ENCODE measurements at places on chromosomes 1 and 21.

DNA sequence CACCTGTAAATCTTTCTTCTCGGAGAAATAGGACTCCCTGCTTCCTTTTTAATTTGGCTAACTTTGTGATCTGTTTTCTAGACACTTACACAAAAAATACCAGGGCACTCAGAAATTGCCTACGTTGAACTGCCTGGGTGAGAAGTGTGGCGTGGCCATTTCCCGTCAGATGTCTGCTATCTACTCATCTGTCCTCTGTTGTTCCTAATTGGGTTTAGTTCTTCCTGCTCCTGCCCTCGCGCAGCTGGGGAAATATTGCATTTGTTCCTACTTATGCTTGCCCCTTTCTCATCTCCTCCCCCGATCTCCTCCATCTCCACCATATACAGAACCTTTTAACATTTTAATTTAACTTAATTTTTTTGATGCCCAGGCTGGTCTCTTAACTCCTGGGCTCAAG is 55.1 kb downstream of the CD58 start:
- DNase-seq = no peak

GRCh38 chr1:37868466-37868865 is 9.1 kb upstream of the MTF1 start:
- no peak for DNase-seq

DNA sequence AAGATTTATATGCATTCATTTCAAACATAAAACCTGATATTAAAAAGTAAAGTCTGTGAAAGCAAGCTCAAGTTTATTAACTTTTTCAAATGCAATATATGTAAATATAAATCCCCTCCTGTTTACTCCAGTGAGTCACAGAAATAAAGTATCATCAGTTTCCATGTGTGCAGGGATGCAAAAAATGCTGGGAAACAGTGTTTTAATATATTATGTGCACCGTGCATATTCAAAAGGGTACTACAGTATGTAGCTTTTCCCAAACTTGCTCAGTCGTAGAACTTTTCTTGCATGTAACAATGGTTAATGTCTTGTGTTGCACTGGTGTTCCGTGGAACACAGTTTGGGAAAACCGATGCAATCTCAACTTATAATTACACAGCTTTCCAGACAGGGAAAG is 60.7 kb downstream of the CCDC185 start:
- DNase-seq = no peak

DNA sequence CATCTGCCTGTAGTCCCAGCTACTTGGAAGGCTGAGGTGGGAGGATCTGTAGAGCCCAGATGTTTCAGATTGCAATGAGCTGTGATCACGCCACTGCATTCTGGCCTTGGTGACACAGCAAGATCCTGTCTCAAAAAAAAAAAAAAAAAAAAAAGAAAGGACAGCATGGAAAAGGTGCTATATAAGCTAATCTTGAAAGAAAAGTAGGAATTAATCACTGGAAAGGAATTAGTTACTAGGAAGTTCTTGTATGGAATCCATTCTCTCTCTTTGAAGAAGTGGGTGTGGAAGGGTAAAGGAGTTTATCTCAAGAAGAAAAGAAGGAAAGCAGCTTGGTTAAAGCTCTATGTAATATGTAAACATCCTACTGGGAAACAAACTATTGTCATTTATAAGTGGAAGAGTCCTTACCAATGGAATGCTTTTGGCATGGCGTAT is 339.2 kb downstream of the DPYD start:
- DNase-seq = no peak

DNA sequence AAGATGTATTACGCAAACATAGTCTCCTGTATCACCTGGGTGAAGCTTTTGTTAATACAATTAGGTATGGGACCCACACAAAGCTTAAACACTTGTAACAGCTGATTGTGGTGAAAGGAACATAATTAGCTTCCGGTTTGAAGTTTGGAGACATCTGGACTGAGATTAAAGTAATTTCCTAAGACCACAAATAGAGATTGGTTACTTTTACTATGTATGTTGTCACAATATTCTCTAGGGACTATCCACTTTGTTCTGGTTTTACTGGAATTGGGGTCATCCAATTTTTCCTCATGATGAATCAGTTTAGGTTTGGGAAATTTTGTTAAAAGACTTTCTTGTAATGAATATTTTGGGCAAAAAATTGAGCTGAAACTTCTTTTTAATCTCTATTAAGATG is 71.8 kb upstream of the SAMSN1 start:
- DNase-seq = no peak

GRCh38 chr1:239840336-239840735 is 251.3 kb upstream of the FMN2 start:
- DNase-seq = no peak

DNA sequence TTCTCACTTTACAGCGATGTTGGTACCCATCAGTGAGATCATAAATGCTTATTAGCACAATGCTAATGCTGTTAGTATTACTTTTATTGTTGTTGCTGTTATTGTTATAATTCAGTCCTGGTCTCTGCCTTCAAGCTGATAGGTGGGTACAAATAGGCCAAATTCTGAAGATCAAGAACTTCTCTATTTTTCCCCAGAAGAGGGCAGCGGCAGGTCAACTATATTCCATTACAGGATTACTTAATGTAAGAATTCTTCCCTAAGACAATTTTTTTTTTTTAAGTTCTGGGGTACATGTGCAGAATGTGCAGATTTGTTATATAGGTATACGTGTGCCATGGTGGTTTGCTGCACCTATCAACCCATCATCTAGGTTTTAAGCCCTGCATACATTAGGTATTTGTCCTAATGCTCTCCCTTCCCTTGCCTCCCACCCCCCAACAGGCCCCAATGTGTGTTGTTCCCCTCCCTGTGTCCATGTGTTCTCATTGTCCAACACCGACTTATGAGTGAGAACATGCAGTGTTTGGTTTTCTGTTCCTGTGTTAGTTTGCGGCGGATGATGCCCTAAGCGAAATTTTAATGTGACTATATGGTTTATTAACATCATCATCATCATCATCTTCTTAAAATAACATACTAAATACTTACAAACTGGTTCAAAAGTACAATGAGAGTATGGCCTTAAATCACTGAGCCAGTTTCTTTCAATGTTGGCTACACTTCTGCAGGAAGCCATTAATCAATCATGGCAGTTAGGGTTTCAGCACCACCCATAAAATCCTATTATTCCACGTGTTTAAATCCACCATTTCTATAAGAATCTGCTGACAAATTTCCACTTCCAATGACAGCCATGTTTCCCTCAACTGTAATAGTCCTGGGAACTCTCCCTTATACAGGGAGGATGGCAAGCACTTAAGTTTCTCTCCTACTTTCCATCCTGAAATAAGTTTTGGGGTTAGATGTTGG is 19.2 kb downstream of the SLC19A2 start:
- DNase-seq = peak; percentile 12

DNA sequence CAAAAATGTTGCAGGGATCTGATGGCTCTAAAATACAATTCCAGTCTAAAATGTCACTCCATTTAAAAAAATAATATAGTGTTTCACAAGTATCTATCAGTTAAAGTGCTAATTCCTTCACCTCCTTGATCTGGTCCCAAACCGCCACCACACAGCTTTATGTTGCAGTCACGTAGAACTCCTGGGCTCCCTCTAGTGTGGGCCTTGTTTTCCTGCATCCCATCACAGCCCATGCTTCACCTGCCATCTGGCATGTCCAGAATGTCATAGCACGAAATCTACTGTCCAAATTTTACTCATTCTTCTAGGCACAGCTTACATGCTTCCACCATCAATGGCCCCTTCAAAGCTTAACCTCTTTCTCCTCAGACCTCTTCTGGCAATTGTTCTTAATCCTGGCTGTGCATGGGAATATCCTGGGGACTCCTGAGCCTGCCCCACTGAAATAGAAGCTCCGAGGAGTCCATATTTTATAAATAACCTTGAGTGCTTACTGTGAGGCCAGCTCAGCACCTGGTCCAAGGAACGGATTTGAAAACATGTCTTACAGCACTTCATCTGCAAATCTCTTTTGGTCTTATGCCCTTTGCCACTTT is 15.5 kb downstream of the FYB2 start:
- peak; percentile 22 for DNase-seq

DNA sequence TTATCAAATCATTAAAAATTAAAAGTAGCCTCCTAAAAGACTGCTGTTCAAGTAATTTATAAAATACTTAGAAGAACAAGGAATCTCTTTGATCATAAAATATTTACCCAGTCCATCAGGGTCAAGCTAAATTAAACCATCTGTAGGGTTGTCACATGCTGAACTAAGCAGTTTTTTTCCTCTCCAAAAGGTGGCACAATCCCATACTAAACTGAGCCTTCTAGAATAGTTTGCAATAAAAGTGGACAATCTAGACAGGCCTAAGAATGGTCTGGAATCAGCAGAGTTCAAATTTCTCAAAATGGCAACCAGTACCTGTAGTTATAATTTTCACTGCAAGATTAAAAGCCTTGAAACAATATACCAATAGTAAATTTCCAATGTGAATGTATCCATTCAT is 194.8 kb downstream of the EIF4G3 start:
- peak; percentile 3 for DNase-seq

GRCh38 chr1:224959115-224959514 is 29.6 kb downstream of the DNAH14 start:
- no peak for DNase-seq

GRCh38 chr21:45438391-45439145 is 33.6 kb downstream of the COL18A1 start:
- no peak for DNase-seq

DNA sequence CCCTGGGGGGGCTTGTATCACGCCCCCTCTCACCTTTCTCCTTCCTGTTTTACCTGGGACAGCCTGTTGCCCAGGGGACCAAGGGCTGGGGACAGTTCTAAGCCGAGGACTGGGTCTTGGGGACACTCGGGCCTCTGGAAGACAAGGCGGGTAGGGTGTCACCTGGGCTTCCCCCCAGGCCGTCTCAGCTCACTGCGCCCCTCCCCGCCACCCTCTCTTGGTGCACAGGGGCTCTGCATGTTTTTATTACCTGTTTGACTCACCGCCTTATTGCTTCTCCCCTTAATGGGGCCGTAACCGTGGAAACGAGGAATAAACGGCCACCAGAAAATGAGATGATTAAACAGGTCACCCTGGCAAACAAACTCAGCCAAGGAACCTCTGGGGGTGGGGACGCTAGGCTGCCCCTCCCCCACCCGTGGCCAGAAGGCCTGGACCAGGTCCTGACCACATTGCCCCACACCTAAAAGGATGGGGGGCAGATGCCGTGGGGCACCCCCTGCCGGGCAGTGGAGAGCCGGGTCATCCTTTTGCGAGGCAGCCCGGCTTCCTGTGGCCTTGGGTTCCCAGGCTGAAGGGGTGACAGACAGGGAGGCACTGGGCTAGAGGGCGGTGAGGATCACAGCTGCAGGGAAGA is 109.9 kb downstream of the CASZ1 start:
- DNase-seq = peak; percentile 57

- no peak for DNase-seq
These were observed 91.9 kb downstream of the RYR2 start for GRCh38 chr1:237133921-237134320.

GRCh38 chr1:89129911-89130310 is 4.0 kb upstream of the GBP2 start:
- no peak for DNase-seq

DNA sequence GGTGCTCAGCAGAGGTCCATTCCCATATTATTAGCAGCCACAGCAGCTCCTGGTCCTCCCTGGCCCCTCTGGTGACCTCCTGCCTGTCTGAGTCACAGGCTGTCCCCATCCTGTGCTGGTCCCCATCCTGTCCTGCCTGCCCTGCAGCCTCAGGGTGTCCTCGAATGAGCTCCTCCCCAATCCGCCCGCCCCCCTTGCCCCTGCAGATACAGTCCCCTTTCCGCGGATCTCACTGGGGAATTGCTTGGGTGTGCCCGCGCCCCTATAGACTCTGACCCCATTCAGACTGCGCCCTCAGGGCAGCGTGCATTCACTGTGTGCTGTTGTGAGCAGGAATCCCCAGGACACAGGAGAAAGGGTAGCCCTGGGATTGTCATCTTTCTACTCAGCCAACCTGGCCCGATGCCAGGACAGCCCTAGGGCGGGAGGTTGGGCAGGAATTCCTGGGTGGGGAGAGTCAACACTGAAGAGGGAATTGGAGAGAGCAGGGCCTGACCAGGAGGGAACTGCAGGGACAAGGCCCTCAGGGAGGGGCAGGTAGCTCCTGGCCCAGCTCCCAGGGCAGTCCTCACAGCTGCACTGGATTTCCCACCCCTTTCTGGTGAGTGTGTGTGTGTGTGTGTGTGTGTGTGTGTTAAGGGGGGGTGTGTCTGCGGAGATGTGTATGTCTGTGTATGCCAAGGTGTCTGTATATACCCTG is 1.1 kb upstream of the GUCA2A start:
- DNase-seq = peak; percentile 96

- DNase-seq = peak; percentile 74
These were observed at the start of gene DNAH14 for GRCh38 chr1:224929335-224930237. Gene DNAH14 (plus strand): TSS chr1:224929675. CDS start chr1:224952703, 23,028 bp downstream.

- no peak for DNase-seq
These were observed 7.2 kb downstream of the MTARC2 start for GRCh38 chr1:220755309-220755708.

GRCh38 chr1:60281360-60281932 is 207.9 kb upstream of the C1orf87 start:
- DNase-seq = peak; percentile 72

DNA sequence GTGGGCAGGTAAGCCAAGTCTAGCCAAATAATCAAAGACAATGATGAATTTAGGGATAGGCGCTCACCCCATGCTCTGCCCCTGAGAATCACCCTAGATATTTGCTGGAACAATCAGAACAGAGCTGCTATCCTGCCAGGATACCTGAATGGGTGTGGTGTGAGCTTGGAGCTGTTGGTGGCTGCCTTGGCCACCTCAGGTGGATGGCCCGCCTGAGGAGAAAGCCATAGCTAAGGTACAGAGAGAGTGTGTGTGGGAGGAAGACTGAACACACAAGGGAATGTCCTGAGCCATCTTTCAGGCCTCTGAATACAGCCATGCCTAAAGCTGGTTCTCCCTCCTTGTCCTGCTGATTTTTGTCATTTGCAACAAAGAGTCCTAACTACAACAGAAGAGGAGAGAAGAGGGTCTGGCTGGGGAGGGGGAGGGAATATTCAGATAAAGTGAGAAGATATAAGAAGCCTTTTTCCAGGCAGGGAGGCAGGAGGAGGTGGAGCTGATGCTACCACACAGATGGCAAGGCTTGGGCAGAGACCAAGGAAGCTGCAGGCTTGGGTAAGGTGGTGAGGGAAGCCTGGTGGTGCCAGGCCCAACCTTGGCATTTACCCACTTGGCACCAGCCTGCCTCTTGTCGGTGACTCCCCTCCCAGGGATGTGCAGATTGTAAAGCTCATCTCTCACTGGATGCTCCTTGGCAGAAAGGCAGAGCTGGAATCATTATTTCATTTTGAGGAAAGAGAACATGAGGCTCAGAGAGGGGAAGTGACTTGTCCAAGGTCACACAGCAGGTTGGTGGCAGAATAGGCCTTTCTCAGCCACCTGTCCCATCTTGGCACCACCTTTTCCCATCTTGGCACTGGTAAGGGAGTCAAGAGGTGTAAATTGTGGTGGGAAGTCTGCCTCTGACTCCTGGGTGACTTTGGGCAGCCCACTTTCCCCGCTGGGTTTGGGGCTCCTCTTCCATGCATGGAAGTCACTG is 49.7 kb downstream of the NKAIN1 start:
- DNase-seq = no peak

GRCh38 chr1:46581681-46582455 is 22.2 kb downstream of the MKNK1 start:
- no peak for DNase-seq

- DNase-seq = no peak
These were observed 499.0 kb downstream of the NUF2 start for GRCh38 chr1:163820766-163821165.
